ENCODE measurements at places on chromosomes 4 and X.

DNA sequence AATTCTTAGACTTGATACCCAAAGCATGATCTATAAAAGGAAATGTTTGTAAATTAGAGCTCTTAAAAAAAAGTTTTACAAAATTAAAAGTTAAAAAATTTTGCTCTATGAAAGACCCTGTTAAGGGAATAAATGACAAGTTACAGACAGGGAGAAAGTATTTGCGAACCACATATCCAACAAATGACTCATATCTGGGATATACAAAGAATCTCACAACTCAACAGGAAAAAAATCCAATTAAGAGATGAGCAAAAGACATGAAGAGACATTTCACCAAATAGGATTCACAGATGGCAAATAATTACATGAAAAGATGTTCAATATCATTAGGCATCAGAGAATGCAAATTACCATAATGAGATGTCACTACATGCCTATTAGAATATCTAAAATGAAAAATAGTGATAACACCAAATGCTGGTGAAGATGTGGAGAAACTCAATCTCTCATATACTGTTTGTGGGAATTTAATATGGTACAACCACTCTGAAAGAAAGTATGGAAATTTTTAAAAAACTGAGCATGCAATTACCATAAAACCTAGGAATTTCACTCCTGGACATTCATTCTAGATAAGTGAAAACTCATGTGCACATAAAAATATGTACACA is 100.8 kb upstream of the EOLA2 start:
- no peak for DNase-seq

DNA sequence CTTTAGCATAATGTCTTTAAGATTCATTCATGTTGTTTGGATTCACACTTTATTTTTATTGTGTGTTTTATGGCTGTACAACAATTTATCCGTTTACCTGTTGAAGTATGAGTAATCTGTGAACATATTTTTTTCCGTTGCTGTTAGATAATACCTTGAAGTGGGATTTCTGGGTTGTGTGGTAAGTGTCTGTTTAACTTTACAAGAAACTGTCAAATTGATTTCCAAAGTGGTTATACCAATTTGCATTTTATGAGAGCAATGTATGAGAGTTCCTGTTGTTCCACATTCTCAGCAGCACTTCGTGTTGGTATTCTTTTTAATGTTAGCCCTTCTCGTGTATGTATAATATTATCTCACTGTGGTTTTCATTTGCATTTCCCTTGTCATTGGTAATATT is 53.6 kb downstream of the USP53 start:
- DNase-seq: no peak

GRCh38 chrX:100340491-100341141 is 69.5 kb downstream of the PCDH19 start:
- DNase-seq: no peak

DNA sequence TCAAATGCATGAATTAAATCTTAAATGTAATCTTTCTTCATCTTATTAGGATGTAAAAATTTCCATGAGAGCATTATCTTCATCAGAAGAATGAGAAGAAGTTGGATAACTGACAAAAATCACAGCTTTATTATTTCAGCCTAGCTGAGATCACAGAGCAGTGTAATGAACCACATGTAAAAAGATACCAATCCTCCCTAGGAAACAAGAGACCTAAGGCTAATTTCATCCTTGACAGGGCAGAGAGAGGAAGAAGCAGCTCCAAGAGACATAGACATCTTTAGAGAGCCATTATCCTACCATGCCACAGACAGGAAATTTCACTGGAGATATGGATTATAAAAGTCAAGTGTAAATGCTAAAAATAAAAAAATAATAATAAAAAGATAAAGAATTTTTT is 40.9 kb upstream of the IL15 start:
- no peak for DNase-seq

GRCh38 chr4:99968330-99968729 is 18.3 kb upstream of the H2AZ1 start:
- DNase-seq: no peak

DNA sequence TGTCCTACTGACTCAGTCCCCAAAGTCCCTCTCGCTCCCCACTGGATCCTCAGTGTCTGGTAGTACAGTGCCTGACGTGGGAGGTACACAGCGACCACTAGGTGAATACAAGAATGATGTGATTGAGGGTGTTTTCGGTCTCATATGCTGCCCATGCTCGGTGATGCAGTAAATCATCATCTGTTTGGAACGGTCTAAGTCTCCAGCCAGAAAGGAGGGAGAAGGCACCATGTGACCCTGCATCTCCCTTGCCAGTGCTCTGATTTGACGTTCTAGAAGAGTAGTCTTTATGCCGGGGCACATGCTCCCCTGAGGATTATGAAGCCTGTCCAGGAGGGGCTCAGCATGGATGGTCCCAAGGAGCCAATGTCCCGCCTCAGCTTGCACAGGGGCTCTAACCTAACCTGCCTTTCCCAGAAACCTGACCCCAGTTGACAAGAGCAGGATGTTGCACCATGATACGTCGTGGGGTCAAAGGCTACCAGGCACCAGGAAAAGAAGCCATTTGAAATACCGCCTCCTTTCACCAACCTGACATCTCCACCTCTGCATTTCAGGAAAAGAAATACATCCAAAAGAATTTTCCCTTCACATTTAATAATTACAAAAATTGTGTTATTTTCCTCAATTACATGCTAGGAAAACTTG is 13.8 kb upstream of the PLXNB3 start:
- DNase-seq: no peak

DNA sequence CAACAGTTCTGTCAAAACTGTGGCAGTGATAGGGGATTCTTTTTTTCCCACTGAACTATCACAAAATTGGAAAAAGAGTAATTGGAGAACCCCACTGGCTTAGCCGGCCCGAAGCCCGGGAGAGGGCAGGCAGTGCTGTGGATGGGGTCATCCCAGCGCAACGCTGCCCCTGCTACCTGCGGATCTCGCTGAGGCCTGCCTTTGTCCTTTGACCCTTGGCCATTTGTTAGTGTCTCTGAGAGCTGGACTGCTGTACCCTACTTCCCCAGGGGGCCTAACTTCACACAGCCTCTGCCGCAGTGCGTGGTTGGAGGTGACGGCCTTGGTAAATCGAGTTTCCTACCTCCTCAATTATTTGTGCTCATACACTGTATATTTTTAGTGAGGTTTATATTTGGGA is 43.0 kb upstream of the MSANTD1 start:
- DNase-seq: no peak

- no peak for DNase-seq
Observed at GRCh38 chr4:184755278-184755677, 21.4 kb upstream of the CENPU start.

DNA sequence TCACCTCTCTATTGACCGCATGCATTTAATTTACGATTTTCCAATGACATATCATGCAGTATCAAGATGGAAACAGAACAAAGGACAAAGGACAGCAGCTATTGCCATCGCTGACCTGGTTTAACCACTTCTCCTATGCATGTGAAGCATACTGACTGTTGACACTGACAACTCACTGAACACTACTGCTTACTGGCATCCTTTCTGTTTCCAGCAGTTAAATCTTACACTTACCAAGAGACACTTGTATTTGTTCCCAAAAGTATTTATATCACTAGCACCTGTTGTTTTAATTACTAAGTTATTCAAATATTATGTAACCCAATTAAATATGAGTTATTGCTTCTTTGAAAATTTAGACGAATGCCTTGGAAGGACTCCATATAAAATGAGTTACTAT is 176.7 kb downstream of the PDGFC start:
- no peak for DNase-seq

DNA sequence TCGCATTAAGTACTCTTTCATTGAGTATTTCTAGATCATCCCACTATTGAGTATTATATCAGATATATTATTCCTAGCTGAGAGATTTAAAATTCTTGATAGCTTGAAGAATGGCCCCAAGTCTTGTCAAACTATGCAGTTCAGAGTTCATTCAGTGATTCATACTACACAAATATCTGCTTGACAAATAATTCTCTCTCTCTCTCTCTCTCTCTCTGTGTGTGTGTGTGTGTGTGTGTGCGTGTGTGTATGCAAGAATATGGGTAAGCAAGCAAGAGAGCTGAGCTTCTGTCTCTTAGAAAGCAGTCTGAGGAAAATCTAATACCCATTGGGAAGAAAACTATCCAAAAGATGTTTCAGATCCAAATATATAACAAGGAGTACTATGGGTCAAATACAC is 142.0 kb downstream of the SLC10A7 start:
- DNase-seq: no peak

All from hematopoietic multipotent progenitor cell (in vitro differentiated cells).